AML-193 (cell line): ENCODE measurements at places on chromosomes 3 and 15.

- DNase-seq: no peak
These were observed 127.9 kb downstream of the CD47 start for GRCh38 chr3:107962946-107963345.

- no peak for DNase-seq
These were observed 885 bp downstream of the CDV3 start for GRCh38 chr3:133574260-133574881.

DNA sequence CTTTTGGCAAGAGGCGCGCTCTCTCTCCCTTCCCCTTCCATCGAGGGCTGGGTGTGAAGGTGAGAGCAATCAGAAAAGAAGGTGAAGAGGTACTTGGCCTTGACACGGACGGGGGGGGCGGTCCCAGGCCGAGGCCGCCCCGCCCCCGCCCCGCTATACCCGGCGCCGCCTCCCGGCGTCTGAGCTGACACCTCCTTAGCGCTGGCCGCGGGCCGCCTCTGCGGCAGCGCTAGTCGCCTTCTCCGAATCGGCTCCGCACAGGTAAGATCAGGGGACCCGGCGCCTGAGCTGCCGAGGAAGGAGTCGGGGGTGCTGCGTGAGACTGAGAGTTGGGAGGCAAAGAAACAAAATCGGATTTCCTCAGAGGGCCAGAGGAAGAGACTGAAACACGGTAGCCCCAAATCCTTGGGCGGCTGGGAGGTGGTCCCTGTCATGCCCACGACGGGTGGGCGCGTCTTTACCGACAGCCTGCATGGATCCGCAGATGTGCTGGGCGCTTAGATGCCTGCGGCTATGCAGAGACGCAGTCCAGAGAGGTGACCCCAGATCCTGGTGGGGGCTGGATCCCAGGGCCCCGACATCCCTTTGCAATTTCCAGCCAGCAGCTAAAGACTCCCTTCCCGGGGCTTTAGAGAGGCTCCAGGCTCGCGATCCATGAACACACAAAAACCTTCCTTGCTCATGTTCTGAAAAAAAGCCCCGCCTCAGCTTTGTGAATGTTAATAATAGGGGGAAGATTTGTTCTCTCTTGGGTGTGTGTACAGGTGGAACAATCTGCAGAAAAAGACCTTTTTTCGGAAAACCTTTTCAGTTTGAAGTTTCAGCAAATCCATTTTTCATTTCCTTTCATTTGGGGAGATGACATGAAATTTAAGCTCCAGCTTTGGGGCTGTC lies at the start of gene ENTPD3:
ENTPD3 (plus strand) TSS at position 184 of the 894 bp plus-strand sequence. CDS start 874 bp downstream, outside the sequence.
- no peak for DNase-seq

- peak; percentile 46 for DNase-seq
These were observed 48.9 kb upstream of the ZDHHC23 start for GRCh38 chr3:113898892-113899291.

GRCh38 chr3:118204052-118204656 lies 830.5 kb downstream of the IGSF11 start:
- DNase-seq: no peak
